ENCODE measurements at places on chromosomes 16 and 17.

- no peak for DNase-seq
Observed at GRCh38 chr17:67992548-67993152, 3.6 kb downstream of the C17orf58 start.

- DNase-seq = no peak
Observed at GRCh38 chr16:22912654-22913053, 98.7 kb downstream of the HS3ST2 start.

- DNase-seq = no peak
Observed at GRCh38 chr16:27302126-27302525, 11.6 kb upstream of the IL4R start.

GRCh38 chr16:65070831-65071432 is 50.9 kb downstream of the CDH11 start:
- DNase-seq = no peak

GRCh38 chr17:42845556-42845917 is 1.2 kb downstream of the AOC2 start:
- no peak for DNase-seq

- no peak for DNase-seq
Observed at GRCh38 chr16:49858200-49859124, 2.5 kb upstream of the ZNF423 start.

Measured in DMS79 treated with DMSO at 0.1 percent for 48 hours (cell line).